ENCODE measurements at places on chromosomes 7 and 10.

DNA sequence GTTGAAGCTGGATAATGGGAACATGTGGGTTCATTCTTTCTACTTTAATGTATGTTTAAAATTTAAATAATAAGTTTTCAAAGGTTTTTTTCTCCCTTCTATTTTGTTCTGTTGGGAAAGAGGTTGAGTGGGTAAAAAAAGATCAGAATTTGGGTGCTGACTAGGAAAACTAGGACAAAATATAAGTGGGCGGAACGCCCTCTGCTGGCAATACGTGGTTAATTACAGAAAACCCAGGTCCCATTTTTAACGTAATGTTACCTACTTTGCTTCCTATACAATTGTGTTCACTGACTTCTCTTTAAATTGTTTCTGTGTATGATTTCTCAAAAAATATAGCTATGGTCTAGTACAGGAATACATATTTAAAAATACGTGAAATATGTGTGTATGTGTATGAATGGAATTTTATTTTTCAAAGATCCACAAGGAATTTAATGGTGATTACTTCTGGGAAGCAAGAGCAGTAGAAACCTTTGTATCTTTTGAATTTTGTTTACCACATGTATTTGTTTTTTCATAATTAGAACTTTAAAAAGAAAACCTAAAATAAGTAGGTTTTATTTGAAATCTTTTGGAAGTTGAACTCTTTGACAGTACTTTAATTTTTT lies 8.7 kb downstream of the ECD start:
- DNase-seq, result peak; percentile 12

- no peak for DNase-seq
Observed at GRCh38 chr10:33345236-33345635, 10.8 kb upstream of the NRP1 start.

DNA sequence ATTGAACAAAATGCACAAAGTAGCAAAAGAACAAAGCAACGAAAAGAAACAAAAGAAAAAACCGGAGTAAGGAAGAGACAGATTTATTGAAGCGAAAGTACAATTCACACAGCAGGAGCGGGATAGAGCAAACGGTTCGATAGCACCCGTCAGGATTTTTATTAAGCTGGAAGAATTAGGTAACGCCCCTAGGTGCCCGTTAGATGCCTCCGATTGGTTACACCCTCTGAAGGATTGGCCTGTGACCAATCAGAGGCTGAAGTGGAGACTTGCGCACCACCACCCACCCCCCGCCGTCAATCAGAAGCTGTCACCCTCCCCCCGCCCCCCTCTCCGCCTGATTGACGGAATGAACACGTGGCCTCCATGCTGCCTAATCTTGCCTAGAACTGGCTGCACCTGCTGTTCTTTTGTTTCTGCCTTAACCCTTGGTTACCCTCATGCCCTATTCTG lies 16.8 kb downstream of the OCM2 start:
- DNase-seq, result no peak

- DNase-seq, result no peak
Observed at GRCh38 chr7:43888993-43889945, 17.1 kb downstream of the URGCP start.

DNA sequence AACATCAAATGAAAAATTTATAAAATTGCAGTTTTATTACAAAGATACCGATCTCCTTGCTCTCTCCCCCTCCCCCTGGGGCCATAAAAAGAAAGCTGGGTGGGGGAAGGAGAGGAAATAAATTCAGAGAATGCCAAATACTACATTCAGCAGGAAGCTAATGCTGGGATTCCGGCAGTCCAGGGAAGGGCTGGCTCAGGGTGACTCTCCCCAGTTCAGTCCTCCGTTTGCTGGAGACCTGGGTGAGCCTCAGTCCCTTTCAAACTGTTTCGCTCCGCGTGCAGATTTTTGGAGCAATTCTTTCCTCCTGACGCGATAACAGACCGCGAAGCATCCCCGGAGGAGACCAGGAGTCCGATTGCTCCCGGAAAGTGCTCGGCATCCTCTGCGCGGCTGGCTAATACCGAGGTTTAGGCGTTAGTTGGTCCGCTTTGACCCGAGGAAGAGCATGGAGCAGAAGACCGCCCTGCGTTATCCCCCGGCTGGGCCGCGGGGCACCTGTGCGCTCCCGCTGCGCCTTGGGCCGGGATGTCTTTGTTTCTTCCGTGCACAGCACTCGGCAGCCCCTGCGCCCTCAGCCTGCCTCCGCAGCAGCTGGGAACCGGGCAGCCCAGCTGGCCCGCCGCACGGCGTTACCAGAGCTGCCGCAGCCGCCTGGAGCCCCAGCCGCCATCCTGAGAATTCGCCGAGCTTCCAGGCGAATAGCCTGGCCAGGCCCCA lies 3.9 kb upstream of the HOXA2 start:
- no peak for DNase-seq

DNA sequence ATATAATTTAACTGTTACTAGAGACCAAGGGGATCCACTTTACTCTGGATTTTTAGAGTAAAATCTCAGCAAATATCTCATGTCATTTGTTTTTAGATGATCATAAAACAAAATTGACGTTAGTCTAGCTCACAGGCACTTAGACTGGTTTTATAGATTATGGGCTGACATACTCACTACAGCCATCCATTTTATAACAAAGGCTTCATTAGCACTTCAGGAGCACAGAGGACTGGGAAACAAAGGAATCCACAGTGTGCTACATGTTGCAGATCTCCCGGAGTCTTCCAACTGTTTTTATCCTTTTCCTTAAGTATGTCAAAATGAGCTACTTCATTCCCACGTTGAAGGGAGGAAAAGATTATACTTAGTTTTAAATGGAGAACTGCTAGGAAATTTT lies 15.9 kb upstream of the SCRN1 start:
- DNase-seq, result no peak

DNA sequence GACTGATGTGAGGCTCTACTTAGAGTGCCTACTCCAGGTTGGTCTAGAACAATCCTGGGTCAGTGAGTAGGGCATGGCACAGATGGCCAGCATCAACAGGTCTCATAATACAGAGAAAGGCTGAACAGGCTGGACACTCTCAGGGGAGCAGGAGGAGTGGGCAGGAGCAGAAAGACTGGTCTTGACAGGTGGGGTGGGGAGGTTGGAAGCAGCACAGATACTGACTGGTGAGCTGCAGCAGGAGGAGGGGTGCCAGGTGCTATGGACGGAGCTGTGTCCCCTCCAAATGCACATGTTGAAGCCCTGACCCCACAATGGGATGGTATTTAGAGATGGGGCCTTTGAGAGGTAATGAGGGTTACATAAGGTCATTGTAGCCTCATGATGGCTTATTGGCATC lies 190.4 kb upstream of the PLXNA4 start:
- DNase-seq, result no peak

- no peak for DNase-seq
Observed at GRCh38 chr7:35355199-35355598, 101.3 kb upstream of the TBX20 start.

DNA sequence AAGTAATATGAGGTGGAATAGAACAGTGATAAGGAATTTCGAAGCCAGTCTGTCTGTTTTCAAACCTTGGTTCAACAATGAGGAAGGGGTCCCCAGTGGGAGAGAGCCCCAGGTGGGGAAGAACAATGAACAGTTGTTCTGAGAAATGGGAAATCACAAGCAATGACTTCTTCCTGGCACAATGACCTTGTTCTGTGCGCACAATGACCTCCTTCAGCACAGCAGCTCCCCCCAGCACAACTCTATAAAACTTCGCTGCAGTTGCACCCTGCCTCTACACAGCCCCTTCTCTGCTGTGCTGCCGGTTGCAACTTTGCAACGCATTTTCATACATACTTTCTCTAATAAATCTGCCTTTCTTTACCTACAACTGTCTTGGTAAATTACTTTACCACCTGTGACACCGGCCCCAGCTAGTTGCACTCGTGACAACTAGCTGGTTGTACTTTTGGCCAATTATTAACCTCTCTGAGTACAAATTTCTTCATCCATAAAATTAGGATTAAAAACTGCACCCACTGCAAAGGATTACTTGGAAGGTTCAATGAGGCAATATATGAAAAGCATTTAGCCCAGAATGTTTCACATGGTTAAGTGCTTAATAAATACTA lies 40.5 kb downstream of the ASB4 start:
- no peak for DNase-seq

DNA sequence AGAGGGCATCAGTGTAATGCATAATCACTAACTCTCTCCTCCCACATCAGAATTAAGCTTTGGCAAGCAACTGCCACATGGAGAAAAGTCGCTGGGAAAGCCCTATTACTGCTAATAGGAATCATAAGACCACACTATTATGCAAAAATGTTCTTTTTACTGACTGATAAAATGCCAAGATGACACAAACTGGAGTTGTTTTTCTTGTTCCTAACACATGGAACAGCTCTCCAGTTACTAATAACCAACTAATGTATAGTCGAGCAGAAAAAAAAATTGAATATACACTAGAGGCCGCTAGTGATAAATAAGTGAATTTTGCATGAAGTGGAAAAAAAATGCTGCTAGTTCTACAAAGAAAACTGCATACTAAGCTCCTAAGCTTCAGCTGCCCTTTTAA lies 165.6 kb downstream of the TPK1 start:
- DNase-seq, result no peak

- DNase-seq, result no peak
Observed at GRCh38 chr7:115233809-115234208, 311.9 kb downstream of the MDFIC start.

GRCh38 chr7:137715533-137715932 lies 131.2 kb downstream of the DGKI start:
- DNase-seq, result no peak

GRCh38 chr7:22672846-22673680 lies 53.9 kb upstream of the IL6 start:
- DNase-seq, result no peak

- no peak for DNase-seq
Observed at GRCh38 chr10:118668228-118668952, 72.9 kb upstream of the PRLHR start.

- peak; percentile 27 for DNase-seq
Observed at GRCh38 chr7:99997545-99998137, 17.8 kb upstream of the ZKSCAN1 start.

DNA sequence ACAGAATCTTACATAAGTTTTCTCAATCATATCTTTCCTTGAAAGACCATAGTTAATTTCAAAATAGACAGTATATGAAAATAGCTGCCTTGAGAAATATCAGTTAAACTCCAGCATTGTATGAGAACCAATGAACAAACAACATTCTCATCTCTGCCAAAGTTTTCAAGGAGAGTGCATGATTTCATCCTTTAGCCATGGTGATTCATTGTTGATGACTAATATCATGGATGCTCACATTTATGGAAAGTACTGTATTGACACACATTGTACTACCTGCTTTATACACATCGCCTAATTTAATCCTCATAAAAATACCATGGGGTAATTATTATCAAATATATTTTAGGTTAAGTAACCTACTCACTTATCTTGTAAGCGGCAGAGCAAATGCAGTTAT lies 250.3 kb downstream of the CNTNAP2 start:
- no peak for DNase-seq

DNA sequence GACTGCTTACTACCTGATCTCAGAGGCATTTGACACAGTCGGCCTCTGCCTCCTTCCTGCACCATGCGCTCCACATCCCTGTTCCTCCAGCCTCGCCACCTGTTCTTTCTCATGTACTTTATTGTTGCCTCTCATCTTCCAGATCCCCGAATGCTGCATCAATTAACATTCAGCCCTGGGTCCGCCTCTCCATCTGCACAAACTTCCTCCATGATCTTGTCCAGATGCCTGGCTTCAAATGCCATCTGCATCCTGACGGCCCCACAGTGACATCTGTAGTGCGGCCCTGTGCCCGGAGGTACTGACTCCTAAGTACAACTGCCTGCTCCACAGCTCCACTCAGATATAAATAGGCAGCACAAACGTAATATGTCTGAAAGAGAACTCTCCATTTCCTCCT lies 51.2 kb upstream of the STK17A start:
- DNase-seq, result no peak

Measured in activated naive CD8-positive, alpha-beta T cell treated with anti-CD3 and anti-CD28 coated beads, Interleukin-2, amount 50 U/mL, for 16 hours (primary cell).